ENCODE measurements at places on chromosomes 16 and 17. TPM values are rescaled to one million over a fixed set of nuclear protein-coding genes. Genes with fewer than 3 reads are reported as not detected.

The CYB5B gene
- total RNA-seq, result 31.0 TPM

The ACSM5 gene
- 0.49 TPM for total RNA-seq

The SP6 gene
- total RNA-seq, result 0.25 TPM

The OR1A1 gene
- not detected for total RNA-seq

The SHBG gene
- not detected for total RNA-seq

The NTN1 gene
- 4.4 TPM for total RNA-seq

The TCAP gene
- total RNA-seq, result 1.5 TPM

The GGT6 gene
- total RNA-seq, result not detected

The MYOCD gene
- total RNA-seq, result 0.25 TPM

The KRTAP9-4 gene
- not detected for total RNA-seq

The BRCA1 gene
- total RNA-seq, result 5.7 TPM

The TCF25 gene
- total RNA-seq, result 114 TPM

The HP gene
- total RNA-seq, result 0.74 TPM

The FBXL16 gene
- 9.3 TPM for total RNA-seq

The SPATA20 gene
- 16.2 TPM for total RNA-seq

The C16orf54 gene
- total RNA-seq, result not detected

The CDH8 gene
- 41.6 TPM for total RNA-seq
